ENCODE measurements at places on chromosomes 13 and 19. TPM values are rescaled to one million over a fixed set of nuclear protein-coding genes. Genes with fewer than 3 reads are reported as not detected.

GRCh38 chr19:51460164-51460992 lies 2.1 kb upstream of the SIGLEC8 start:
- no peak for DNase-seq

DNA sequence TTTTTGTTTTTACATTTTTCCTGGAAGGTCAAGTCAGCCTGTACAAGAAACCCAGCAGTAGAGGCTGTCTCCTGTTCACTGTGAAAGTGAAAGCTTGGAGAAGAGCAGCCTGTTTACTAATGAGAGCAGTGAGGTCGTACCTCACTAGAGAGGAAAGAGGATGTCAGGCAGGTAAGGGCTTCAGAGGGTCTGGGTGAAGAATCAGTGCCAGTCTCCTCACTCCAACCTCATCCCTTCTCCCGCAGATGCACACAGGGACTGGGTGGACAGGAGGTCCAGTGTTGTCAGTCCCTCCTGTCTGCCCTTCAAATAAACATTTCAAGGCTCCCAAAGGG lies 462.5 kb downstream of the KLF5 start:
- DNase-seq, result no peak

GRCh38 chr13:41352935-41353840 lies 42.1 kb downstream of the NAA16 start:
- DNase-seq, result no peak

DNA sequence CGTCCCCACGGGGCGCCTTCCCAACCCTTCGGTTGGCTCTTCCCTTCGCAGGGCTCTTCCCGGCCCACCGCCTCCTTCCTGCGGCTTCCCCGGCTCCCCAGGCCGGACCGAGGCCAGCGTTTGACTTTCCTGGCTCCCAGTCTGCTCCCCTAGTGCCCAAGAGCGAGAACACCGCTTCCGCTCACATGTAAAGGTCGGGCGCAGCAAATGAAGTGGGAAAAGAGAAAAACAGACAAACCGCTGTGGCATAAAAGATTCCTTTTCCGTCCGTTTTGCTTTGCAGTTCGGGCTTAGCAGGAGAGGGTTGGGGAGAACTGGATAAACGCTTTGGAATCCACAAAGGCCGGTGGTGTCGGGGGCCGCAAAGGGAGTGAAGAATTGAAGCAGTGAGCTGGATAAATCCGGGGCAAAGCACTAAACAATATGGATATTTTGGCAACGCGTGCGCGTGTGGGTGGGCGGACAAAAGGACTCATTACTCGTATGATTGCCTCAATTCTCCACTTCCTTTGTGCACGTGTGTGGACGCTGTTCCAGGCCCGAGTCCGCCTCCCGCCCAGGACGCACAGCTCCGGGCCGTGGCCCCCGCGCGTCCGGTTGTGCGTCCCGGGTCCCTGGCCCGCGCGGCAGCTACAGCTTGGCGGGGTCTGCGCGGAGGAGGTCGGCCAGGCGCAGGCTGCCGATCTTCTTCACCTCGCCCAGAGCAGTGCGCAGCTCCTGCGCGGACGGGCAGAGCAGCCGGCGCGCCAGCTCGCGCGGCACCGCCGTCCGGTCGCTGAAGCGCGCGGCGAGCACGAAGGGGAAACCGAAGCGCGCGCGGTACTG lies 8.6 kb upstream of the CDX2 start:
- DNase-seq, result no peak

DNA sequence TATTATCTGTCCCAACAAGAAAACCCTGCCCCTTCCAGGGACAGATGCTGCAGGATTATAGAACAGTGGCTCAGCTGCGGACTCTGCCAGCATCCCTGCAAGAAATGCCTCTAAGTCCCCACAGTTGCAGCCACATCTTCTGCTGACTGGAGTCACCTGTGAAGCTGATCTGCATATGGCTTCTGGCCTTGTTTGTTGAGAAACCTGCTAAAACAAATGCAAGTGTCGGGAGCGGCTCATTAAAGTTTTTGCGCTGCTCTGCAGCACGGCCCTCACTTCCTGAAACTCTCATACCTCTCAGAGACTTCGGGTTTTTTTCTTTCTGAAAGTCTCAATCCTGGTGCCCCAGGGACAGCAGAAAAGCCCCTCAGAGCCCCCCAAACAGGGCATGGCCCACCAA lies 725.0 kb downstream of the UQCRFS1 start:
- DNase-seq, result no peak

DNA sequence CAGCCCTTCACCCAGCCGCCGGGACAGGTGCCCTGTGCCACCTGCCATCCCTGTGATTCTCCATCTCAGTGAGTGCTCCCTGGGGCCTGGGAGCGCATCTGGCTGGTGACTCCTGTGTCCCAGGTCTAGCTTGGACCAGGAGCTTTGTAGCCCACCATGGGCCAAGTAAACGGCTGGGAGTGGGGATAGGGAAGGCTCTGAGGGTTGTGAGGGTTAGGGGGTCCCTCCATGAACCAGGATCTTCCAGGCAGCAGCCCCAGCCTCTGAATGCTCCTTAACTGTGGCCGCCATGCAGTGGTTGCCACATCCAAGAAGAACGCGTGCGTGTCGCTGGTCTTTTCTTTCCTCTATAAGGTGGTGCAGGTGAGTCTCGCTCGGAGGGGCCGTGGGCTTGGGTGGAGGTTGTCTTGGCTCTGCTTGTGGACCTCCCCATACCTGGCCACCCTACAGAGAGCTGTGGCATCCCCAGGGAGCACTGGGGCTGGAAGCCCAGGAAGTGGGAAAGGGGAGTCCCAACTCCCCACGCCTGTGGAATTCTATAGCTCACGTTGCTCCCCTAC lies 8.4 kb downstream of the AP1M1 start:
- DNase-seq, result no peak

DNA sequence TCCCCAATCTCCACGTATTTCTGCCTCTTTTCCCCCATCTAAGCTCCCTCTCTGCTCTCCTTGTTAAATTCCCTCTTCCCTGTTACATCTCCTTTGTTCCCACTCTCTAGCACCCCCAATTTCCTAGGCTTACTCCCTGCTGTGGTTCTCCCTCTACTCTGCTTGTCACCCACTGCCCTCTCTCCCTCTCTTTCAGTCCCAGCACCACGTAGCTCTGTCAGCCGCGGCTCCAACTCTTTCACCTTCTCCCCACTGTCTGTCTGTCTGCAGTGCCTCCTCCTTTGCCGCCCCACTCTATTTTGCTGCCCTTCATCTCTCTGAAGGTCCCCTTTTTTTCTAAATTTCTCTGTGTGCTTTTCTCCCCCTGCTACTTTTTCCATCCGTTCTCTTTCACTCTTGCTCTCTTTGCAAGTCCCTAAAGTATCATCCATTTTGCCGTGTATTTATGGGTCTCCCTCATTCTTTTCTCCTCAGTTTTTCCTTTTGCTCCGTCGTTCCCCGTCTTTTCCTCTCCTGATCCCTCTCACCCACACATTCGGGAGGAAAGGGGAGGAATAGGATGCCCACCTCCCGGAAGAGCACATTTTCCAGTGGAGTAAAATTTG lies 937 bp downstream of the ZNF841 start:
- DNase-seq, result no peak

Gene NFKBIB
- total RNA-seq, result 18.4 TPM

DNA sequence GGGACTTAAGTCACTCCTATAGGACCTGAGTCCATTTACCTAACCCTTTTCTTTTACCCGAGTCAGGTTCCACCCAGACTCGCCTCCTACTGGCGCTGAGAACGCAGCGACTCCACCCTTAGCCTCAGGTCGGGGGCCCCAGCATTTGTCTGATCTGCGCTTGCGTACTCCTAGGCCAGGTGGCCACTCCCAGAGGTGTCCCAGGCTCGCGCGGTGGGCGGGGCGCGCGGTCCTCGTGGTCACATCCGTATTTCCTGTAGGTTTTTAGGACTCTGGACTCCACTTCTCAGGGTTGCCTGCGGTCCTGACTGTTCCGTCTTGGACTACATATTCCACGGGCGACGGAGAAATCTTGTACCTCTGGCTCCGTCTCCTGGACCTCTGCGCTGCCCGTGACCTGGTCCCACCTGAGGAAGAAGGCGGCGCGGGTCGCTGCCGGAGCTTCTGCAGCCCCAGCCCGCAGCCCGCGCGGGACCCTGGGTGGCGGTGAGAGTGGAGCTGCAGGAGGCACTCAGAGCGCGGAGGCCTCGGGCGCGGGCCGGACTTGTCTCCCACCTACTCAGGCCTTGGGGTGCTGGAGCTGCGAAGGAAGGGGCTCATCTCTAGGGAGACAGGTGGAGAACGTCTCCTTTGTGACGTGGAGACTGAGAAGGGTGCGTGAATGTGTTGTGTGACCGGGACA lies 11.0 kb upstream of the ZNF573 start:
- DNase-seq, result no peak

GRCh38 chr13:102721800-102722231 lies 27.0 kb upstream of the METTL21C start:
- no peak for DNase-seq

Gene EDNRB
- 25.6 TPM for total RNA-seq

GRCh38 chr13:114320065-114320464 lies 5.8 kb downstream of the CHAMP1 start:
- no peak for DNase-seq

Gene ZNF569
- total RNA-seq, result 6.5 TPM

DNA sequence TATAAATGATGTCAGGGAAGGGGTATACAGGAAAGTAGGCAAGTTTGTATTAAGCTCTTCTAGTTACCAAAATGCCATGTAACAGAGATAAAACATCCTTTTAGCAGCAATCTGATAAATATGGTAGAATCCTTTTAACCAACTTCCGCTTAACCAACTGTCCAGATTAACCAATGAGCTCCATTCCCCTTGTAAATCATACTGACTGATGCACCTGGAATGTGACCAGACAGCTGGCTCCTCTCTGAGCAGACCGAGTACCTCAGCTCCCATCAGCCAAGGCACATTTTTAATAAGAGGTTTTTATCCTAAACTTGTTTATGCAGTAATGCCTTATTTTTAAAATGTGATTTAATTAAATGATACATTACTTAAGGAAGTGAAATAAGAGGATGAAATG lies 66.4 kb downstream of the KLF12 start:
- no peak for DNase-seq

DNA sequence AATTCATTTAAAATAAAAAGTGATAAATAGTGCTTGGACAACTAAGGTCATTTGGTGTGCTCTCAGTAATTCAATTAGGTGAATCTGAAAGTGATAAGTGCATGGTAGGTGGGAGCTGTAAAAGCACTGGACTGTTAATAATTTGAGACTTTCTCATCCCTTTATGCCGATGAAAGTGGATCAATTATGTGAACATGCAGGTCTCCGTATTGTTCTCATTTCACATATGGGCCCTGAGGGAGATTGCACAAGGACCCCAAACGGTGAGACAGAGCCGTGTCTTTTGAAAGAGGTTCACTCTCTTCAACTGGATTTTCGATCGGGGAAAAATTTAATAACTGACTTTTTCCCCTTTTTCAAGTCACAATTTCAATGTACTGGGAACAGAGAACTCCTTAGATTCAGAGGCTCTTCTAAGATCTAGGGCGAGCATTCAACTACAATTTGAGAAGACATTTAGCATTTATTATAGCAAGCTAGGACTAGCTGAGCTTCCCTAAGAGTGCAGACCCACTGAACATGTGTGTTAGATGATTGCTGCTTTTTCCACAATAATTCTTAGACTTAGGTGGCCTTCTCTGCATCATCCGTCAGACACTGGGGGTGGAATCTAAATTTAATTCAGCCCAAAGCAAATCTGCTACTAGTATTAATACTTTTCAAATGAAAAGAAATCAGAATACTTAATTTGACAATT lies 347.6 kb downstream of the OXGR1 start:
- DNase-seq, result no peak

Gene ARL11
- total RNA-seq, result 0.52 TPM

Gene SRRM5
- total RNA-seq, result 0.30 TPM
